ENCODE measurements at places on chromosomes 12 and 14.

GRCh38 chr12:82527165-82527780 is 159.4 kb upstream of the TMTC2 start:
- DNase-seq, result no peak

DNA sequence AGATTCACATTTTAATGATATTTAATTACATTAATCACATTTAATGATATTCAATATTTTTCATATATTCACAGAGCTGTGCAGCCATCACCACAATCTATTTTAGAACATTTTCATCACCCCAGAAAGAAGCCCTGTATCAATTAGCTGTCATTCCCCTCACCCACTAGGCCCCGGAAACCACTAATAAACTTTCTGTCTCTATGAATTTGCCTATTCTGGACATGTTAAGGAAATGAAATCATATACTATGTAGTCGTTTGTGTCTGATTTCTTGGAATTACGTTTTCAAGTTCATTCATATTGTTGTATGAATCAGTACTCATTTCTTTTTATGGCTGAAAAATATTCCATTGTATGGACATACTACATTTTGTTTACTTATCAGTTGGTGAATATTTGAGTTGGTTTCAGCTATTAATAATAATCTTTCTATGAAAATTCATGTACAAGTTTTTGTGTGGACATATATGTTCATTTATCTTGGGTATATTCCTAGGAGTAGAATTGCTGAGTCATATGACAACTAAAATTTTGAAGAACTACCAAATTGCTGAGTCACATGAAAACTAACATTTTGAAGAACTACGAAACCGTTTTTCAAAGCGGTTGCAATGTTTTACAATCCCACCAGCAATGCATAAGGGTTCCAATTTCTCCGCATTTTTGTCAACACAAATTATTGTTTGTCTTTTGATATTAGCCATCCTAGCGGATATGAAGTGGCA is 11.7 kb upstream of the OTOGL start:
- DNase-seq, result no peak

DNA sequence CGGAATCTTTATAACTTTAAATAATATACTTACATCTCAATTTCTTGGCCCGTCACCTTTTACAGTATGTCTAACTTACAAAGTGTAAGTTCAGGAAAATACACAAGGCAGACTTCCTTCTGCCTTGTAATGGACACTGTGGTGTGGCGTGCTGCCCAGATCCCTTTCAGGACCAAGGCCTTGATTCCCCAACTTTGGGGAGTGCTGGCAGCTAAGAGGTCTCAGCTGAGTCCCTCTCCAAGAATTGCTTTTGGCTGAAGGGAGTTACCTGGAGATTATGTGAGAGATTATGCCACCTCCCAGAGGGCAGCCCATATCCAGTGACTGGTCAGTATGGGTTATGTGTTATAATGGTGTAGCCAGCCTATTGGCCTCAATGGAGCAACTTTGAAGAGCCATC is 21.2 kb upstream of the BATF start:
- DNase-seq, result no peak

- DNase-seq, result no peak
Observed at GRCh38 chr14:70188322-70188658, 461 bp downstream of the SLC8A3 start.

- no peak for DNase-seq
Observed at GRCh38 chr14:77616133-77616453, 344 bp downstream of the SPTLC2 start.

DNA sequence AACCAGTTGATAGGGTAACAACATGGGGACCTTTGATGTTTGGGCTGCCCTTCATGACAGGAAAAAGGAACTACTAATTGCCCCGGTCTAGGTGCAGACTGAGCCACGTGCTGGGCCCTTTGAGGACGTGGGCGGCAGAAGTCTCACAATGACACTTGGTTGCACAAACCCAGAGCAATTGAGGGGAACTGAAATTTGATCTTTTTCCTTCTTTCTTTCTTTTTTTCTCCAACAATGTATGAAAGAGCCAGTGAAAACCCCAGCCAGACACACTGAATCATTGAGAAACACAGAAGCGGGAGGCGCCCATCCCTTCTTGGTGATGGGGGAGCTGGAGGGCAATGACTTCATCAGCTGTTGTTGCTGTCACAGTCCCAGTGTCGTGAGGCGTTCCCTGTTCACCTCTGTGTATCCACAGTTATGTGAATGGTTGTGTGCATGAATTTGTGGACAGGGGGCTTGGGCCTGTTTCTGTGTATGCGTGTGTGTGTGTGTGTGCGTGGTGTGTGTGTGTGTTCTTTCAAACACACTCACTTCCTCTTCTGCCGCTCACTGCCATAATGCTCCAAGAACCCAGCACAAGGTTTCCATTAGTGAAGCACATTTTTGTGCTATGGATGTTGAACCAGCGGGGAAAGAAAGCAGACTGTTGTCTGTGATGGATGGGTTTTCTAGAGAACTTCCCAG is 137.5 kb upstream of the CCND2 start:
- DNase-seq, result peak; percentile 56

GRCh38 chr12:123151457-123152454 is 866 bp upstream of the PITPNM2 start:
- no peak for DNase-seq

DNA sequence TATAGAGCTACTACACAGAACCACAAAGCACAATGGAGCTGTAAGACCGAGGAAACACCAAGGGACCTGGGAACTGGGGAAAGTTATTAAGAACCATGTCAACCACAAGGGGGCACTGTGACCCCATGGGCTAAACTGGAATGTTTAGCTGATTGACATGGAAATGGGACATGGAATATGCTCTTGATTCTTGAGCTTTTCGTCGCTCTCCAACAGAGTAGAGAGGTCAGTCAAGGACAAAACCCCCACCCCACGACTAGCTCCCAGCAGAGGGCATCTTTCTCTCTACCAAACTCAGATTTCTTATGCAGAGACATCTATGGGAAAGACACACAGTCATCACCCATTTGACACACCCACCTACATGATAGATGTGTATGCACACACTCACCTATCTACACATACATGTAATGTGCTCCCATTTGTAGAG is 10.1 kb downstream of the NDRG2 start:
- DNase-seq, result peak; percentile 70

GRCh38 chr14:93970965-93971634 is 5.3 kb downstream of the ASB2 start:
- peak; percentile 32 for DNase-seq

- no peak for DNase-seq
Observed at GRCh38 chr12:61891632-61892031, 368.6 kb upstream of the USP15 start.

GRCh38 chr14:64119980-64120379 is 174.2 kb downstream of the ESR2 start:
- DNase-seq, result no peak

GRCh38 chr12:13576935-13577500 is 380.5 kb downstream of the EMP1 start:
- DNase-seq, result no peak

DNA sequence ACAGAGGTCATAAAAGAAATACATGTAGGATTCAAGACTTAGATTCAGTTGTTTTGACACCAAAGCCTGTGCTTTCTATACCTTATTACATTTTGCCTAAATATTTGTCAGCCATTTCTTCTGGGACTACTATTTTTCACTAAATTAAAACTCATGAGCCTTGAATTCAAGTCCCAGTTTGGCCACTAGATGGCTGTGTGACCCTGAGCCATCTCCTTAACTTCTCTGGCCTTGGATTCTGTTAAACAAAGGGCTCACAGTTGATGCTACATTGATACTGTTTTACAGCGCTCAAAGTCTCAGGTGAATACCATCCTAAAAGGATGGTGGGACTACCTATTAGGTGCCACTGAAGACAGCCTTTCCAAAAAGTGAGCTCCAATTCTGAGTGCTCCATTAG is 39.6 kb upstream of the CCDC198 start:
- DNase-seq, result no peak

- no peak for DNase-seq
Observed at GRCh38 chr12:93862424-93862823, 185.2 kb downstream of the CRADD start.

GRCh38 chr14:105925615-105926372 is 399.4 kb downstream of the TMEM121 start:
- DNase-seq, result no peak

GRCh38 chr14:61673305-61673704 is 22.0 kb upstream of the HIF1A start:
- DNase-seq, result no peak

DNA sequence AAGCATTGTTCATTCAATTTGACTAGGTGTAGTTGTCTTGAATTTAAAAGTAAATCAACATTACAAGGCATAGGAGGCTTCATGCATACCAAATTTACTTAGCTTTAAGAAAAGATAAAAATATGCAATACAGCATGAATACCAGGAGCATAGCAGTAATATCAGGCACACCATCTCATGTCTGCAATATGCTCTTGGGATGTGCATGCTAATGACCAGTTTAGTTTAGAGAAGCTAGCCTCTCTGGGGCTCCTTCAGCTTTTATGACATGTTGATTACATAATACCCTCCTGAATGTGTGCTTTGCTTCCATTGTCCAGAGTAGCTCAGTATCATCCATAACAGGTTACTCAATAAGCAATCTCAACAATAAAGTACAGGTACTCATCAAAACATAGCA is 497.2 kb downstream of the FLRT2 start:
- no peak for DNase-seq

GRCh38 chr14:101554991-101555668 is 6.2 kb upstream of the DIO3 start:
- DNase-seq, result no peak

- no peak for DNase-seq
Observed at GRCh38 chr12:57737467-57738460, 778 bp downstream of the AGAP2 start.

- DNase-seq, result no peak
Observed at GRCh38 chr12:67080637-67081036, 188.5 kb upstream of the CAND1 start.

DNA sequence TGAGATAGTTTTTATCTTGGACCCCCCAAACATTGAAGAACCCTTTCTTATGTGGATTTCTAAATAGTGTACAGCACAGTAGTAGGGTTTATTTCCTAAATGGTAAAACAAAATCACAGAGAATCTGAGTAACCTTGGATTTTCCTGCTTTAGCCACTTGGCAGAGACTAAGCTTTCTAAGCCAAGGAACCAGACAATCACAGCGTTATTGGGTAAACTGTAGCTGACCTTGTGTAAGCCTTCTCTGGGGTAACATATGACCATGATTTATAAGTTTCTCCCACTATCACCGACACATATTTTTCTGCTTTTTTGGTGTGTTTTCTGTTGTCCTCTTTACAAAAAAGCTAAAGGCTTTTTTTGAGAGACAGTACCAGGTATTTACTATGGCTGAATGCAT is 136.3 kb upstream of the PZP start:
- no peak for DNase-seq

DNA sequence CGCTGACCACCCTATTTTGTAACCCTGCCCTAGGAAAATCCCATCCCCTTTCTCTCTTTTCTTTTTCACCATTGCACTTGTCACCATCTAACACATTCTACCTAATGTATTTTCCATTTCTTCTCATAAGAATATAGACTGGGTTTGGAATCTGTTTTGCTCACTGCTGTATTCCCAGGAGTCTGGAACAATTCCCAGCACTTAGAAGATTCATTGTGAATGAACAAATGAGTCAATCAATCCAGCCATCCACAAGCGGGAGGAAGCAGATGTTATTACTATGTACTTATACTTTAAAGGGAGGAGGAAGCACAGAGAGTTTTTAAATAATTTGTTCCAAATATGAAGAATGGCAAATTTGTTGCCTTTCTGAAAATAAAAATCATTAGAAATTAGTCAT is 142.1 kb downstream of the KIF21A start:
- no peak for DNase-seq

DNA sequence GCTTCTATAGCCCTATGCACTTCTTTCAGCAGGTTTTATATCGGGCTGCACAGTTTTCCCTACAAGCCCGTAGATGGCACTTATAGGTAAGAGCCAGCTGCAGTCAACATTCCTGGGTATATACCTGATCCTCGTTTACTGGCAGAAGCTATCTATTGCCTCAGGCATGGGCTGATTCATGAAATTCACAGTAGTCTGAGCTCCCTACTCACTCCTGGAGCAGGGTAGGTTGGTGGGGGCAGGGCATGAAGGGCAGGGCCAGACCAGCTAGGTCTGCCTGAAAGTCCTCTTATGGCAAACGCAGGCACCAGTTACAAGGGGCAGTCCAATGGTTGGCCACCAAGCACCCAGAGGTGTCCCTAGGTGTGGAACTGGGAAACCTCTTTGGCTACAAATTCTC is 345.8 kb downstream of the RPS29 start:
- no peak for DNase-seq

DNA sequence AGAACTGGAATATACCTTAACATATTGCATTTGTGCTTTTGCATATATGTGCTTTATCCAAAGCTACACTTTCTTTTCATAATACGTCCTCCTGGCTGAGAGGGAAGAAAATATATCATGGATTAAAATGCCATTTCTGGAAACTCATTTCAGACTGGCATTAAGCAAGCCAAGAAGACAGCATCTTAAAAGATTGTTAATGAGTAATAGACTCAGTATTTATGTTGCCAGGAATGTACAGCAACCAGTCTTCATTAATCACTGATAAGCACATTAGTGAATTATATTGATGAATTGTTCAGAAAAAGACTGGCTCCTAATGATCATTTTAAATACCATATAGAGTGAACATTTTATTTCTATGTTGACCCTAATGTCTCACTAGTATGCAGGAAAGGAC is 134.9 kb upstream of the IFNG-AS1 start:
- no peak for DNase-seq

DNA sequence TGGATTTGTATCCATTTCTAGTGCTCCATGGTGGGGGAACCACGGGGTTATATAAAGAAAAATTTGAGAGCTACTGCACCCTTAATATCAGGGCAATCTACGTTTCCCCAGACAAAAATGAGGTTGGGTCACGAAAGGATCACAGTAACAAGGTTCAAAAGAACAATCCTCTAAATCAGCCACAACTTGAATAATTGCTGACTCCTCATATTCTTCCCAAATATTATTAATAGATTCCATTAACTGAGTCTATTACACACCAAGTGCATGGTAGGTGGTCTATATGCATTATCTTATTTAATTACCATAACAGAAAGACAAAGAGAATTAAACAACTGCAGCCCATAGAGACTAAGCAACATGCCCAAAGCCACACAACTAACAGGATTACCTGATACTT is 438.2 kb downstream of the ETNK1 start:
- no peak for DNase-seq

- no peak for DNase-seq
Observed at GRCh38 chr12:103442822-103443221, 52.9 kb downstream of the C12orf42 start.
